Substantia nigra (tissue), 51 donors: ENCODE measurements at places on chromosomes 6 and 20.

GRCh38 chr6:169230322-169230665 lies 23.4 kb downstream of the THBS2 start:
- no peak for DNase-seq

- DNase-seq, result no peak
These were observed 2.2 kb downstream of the ADISSP start for GRCh38 chr20:3765171-3765882.

- no peak for DNase-seq
These were observed 68.6 kb downstream of the TENT5A start for GRCh38 chr6:81683912-81684311.

- DNase-seq, result no peak
These were observed 19.8 kb upstream of the MAP1LC3A start for GRCh38 chr20:34538671-34539123.

DNA sequence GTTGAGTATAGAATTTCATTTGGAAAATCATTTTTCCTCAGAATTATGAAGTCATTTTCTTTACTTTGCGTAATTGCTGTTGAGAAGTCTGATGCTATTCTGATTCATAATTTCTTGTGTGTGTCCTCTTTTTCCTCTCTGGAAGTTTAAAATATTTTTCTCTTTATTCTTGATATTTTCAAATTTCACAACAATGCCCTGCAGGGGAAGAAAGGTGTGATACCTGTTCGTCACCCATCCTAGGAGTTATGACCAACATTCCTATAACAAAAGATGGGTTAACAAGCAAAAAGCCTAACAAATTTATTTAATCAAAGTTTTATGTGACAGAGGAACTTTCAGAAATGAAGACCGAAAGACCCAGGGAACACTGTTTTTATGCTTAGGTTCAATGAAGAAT lies 171.5 kb upstream of the AKIRIN2 start:
- DNase-seq, result no peak

DNA sequence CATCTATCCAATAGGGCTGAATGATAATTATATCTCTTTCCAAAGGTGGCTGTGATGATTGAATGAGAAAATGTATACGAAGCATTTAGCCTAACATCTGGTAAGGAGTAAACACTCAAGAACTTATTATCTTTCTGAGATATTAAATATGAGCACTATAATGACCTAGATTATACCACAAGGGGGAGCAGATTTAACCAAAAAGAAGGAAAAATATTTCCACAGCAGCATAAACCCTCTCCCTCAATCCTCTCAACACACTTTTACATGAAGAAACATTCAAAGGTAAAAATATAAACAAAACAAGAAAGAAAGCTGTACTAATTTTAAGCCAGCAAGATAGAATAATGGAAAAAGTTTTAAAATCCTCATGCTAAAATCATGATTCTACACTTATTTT lies 68.4 kb downstream of the SHPRH start:
- DNase-seq, result no peak

DNA sequence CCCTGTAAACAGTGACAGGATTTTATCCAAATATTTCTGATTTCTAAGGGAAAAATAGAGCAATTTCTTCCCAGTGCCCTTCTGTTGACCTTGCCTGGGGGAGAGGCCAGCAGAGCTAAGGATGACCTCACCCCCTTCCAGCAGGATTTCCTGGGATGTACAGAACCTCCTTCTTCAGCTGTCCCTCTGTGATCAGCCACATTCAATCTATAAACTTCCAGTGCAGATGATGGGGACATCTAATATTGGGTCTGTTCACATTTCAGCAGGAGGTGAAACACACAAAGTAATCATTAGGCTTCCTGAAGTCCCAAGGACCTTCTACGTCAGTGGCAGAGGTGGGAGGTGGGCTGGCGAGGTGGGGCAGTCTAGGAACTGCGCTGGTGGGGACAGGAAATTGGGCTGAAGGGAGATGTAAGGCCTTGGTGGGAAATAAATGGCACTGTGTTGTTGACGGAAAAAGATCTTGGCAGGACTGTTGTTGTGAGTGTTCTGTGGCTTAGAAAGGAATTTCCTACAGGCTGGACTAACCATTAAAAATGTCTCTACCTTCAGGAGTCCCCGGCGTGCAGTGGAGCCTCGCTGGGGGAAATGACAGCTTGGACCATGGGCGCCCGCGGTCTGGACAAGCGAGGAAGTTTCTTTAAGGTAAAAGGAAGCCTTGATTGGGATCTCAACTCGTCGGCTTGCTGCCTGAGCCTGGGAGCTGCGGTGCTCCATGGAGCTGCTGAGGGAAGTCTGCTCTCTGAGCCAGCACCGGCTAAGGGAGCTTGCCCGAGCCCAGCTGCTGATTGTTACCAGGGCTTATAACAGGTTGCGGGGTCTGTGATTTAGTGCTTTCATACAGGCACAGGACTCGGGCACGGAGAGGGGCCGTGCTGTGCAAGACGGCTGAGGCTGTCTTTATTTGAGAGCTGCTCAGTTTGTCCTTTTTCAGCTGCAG lies 127.9 kb upstream of the NAA20 start:
- peak; percentile 50 for DNase-seq

GRCh38 chr6:45987856-45988255 lies 27.8 kb downstream of the CLIC5 start:
- no peak for DNase-seq

GRCh38 chr6:129605967-129606366 lies 104.0 kb downstream of the ARHGAP18 start:
- DNase-seq, result no peak

DNA sequence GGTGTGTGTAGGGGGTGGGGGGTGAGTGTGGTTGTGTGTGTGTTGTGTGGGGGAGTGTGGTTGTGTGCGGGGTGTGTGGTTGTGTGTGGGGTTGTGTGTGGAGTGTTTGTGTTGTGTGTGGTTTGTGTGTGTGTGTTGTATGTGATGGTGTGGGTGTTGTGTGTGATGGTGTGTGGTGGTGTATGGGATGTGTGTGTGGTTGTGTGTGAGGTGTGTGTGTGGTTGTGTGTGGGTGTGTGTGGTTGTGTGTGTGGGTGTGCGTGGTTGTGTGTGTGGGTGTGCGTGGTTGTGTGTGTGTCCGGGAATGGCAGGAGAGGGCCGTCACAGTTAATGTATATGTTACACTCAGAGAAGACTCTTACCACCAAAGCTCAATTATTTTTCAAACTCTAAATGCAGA lies 79.8 kb downstream of the TBXT start:
- DNase-seq, result no peak

- no peak for DNase-seq
These were observed 61.6 kb downstream of the SNAP25 start for GRCh38 chr20:10280018-10280908.

- peak; percentile 69 for DNase-seq
These were observed 27.8 kb downstream of the PAQR8 start for GRCh38 chr6:52389626-52390360.

- DNase-seq, result no peak
These were observed 181.9 kb downstream of the SYNDIG1 start for GRCh38 chr20:24651171-24651975.

DNA sequence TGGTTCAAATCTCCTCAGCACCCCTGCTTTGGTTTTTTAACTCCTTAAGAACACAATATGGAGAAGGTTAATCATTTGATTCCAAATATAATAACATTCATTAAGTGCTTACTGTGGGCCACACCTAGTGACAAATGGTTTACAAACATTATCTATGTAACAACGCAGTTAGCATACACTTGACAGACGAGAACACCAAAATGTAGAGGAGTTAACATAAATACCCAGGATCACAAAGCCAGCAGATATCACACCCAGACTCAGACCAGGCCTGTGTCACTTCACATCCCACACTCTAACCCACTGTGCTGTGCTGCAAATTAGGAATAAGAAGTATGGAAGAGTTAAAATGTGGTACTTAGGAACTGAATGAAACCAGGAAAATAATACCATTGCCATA lies 82.9 kb downstream of the AGPAT4 start:
- no peak for DNase-seq

- DNase-seq, result no peak
These were observed 48.8 kb upstream of the TAF8 start for GRCh38 chr6:42001506-42001905.

DNA sequence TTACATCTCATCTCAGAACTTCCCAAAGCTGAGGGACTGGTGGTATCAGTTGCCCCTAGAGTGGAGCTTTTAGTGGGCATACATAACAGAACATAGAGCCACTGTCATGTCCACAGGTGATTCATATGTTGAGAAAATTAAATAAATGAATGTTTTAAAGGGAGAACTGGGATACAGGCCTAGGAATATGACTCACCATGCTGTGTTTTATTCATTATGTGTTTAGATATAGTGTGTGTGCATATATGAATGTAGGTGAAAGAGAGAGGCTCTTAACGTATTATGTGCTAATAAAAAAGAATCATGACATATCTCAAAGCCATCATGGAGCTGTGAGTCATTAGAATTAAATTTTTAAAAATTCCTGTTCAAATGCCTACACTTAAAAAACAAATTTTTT lies 332.2 kb upstream of the RSPO3 start:
- no peak for DNase-seq

DNA sequence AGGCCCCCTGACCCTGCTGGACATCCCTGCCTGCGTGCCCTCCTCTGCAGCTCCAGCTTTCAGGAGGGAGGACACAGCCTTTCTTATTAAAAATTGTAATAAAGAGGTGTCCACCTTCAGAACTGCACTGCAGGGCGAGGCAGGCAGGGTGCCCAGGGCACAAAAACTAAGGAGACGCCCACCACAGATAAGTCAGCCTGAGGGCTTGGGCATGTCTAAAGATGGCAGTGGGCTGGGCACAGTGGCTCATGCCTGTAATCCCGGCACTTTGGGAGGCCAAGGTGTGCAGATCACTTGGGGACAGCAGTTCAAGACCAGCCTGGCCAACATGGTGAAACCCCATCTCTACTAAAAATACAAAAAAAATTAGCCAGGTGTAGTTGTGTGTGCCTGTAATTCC lies 7.0 kb upstream of the C20orf144 start:
- no peak for DNase-seq

- no peak for DNase-seq
These were observed 113.6 kb upstream of the ID4 start for GRCh38 chr6:19723545-19723944.

- no peak for DNase-seq
These were observed 65.9 kb downstream of the TPD52L1 start for GRCh38 chr6:125219361-125219895.

DNA sequence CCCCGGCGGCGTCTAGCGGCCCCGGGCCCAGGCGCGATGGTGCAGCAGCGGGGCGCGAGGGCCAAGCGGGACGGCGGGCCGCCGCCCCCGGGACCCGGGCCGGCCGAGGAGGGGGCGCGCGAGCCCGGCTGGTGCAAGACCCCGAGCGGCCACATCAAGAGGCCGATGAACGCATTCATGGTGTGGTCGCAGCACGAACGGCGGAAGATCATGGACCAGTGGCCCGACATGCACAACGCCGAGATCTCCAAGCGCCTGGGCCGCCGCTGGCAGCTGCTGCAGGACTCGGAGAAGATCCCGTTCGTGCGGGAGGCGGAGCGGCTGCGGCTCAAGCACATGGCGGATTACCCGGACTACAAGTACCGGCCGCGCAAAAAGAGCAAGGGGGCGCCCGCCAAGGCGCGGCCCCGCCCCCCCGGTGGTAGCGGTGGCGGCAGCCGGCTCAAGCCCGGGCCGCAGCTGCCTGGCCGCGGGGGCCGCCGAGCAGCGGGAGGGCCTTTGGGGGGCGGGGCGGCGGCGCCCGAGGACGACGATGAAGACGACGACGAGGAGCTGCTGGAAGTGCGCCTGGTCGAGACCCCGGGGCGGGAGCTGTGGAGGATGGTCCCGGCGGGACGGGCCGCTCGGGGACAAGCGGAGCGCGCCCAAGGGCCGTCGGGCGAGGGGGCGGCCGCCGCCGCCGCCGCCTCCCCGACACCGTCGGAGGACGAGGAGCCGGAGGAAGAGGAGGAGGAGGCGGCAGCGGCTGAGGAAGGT lies 715 bp downstream of the SOX12 start:
- DNase-seq, result peak; percentile 58
